ENCODE measurements at places on chromosomes 6 and 20.

DNA sequence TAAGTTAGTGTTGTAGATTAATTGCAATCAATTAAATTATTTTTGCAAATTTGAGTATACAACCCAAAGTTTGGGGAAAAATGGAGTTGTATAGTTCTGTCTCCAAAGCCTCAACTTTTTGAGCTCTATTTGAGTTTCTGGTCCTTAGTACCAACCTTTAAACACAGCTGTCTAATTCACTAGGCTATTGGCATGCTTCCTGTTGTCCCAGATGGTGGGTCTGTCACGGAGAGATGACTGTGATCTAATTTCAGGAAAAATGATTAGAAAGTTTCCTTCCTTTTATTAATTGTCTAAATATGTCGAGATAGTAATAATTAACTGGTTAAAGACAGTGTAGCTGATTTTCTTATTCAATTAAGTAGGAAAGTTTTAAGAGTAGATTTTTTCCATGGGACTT lies 109.6 kb downstream of the SCAF8 start:
- DNase-seq, result no peak

DNA sequence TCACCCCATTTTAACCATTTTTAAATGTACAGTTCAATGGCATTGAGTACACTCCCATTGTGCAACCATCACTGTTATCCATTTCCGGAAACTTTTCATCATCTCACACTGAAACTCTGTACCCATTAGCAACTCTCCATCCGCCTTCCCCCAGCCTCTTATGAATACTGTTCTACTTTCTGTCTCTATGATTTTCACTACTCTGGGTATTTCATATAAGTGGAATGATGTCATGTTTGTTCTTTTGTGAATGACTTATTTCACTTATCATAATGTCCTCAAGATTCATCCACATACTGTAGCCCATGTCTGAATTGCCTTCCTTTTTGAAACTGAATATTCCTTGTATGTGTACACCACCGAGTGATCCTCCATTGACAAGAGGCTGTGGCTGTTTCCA lies 92.9 kb upstream of the TOX2 start:
- DNase-seq, result no peak

DNA sequence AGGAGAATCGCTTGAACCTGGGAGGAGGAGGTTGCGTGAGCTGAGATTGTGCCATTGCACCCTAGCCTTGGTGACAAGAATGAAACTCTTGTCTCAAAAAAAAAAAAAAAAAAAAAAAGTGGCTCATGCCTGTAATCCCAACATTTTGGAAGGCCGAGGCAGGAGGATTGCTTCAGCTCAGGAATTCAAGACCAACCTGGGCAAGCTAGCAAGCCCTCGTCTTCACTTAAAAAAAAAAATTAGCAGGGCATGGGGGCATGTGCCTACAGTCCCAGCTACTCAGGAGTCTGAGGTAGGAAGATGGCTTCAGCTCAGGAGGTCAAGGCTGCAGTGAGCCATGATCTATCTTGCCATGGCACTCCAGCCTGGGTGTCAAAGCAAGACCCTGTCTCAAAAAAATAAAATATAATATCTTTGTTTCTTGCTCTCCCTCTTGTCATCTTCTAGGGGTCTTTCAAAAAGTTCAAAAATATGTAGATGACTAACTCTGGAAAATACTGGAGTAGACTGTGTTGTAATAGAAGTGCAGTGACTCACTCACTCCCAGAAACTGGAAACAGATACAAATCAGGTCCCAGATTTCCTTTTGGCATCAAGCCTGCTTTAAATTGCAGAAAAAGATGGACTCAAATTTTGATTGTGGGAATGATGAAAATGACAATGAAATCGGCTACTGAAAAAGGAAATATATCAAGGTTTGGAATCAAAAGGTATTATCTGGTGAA lies 2.8 kb upstream of the GINM1 start:
- no peak for DNase-seq

- DNase-seq, result no peak
These were observed 43.5 kb upstream of the PCMTD2 start for GRCh38 chr20:64211874-64212658.

DNA sequence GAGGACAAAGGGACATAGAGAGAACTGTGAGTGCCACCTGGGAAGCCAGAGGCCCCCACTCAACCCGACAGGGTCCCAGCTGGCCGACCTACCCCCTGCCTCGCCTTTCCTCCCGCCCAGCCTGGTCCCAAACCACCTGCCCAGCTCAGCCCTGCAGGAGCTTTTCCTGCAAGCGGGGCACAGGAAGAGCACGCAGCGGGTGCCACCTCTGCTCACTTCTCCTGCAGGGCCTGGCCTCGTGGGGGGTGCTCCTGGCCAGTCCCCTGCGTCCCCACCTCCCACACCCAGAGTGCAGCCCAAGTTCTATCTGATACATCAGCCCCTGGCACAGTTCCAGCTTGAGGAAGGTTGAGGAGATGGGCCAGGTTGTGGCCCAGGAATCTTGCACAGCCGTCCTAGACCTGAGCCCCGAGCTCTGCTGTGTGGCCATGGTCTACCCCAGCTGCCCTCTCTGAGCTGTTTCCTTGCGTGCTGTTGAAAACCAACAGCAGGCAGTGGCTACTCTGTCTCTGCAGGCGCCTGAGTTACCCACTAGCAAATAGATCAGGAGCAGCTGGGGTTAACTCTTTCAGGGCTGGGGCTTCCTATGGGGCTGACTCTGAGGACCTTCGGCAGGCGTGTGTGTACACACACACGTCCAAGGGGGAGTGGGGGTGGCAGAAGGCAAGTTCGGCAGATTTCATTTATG lies 1.7 kb downstream of the NECAB3 start:
- DNase-seq, result no peak

GRCh38 chr6:106600329-106600728 lies 29.0 kb downstream of the RTN4IP1 start:
- DNase-seq, result no peak

- DNase-seq, result no peak
These were observed 40.9 kb downstream of the NKX2-4 start for GRCh38 chr20:21356386-21356785.
